ENCODE measurements at places on chromosomes 2 and 18.

DNA sequence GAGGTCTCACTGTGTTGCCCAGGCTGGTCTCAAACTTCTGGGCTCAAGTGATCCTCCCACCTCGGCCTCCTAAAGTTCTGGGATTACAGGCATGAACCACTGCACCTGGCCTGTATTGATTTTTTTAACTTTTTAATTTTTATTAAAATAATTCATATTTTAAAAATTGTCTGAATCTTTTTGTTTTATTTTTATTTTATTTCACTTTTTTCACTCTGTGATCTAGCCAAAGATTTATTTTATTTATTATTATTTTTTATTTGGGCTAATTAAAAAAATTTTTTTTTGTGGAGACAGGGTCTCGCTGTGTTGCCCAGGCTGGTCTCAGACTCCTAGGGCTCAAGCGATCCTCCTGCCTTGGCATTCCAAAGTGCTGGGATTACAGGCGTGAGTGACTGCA is 14.1 kb downstream of the UGGT1 start:
- DNase-seq, result no peak

- DNase-seq, result no peak
Observed at GRCh38 chr2:833180-833579, 117.5 kb upstream of the SNTG2 start.

GRCh38 chr18:36702401-36703013 is 126.3 kb downstream of the TPGS2 start:
- DNase-seq, result no peak

- no peak for DNase-seq
Observed at GRCh38 chr2:132519566-132519965, 103.0 kb downstream of the GPR39 start.

DNA sequence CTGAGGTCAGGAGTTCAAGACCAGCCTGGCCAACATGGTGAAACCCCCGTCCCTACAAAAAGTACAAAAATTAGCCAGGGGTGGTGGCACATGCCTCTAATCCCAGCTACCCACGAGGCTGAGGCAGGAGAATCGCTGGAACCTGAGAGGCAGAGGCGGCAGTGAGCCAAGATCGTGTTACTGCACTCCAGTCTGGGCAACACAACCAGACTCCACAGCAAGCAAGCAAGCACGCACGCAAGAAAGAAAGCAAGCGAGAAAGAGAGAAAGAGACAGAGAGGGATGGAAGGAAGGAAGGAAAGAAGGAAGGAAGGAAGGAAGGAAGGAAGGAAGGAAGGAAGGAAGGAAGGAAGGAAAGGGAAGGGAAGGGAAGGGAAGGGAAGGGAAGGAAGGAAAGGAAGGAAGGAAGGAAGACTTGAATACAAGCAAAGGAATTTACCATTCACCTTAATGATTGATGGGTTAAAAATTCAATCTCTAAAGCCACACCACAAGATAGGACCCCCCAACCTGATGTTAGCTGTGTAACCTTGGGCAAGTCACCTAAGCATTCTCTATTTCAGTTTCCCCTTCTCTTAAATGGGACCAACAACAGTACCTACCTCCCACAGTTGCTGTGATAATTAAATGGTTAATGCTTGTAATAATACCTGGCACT is 181.7 kb downstream of the ATAD2B start:
- DNase-seq, result no peak

DNA sequence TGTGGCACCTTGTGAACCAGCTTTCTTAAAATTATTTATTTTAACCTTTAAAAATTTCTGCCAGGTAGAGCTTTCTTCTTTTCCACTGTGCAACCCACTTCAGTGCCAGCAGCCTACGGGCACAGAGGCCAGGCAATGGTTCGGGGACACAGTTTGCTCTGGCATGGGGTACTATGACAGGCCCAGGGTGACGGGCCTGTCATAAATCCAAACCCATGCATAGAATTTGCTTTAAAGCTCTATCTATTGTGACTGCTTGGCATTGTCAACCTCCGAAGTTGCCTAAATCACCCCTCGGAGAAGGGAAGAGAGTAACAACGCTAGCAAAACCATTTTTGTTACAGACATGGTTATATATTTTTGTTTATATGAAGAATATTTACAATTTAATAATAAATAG is 1.5 kb downstream of the ODC1 start:
- DNase-seq, result no peak

GRCh38 chr18:58172031-58172430 is 128.0 kb downstream of the NEDD4L start:
- no peak for DNase-seq

DNA sequence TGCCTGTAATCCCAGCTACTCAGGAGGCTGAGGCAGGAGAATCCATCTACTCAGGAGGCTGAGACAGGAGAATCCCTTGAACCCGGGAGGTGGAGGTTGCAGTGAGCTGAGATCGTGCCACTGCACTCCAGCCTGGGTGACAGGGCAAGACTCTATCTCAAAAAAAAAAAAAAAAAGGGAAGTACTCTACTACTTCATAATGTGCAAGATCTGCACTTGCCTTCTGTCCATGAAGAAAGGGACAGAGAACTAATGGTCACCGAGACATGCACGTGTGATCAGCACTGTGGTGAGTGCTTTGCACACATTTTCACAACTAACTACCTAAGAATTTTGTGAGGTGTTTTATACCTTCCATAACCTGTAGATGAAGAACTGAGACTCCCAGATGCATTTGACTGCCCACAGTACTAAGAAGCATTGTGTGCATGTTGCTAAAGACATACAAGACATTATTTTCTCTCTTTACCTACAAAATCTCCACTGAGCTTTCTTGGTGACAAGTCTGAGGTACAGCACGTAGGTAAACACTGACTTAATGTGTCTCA is 784.8 kb upstream of the ID2 start:
- no peak for DNase-seq

DNA sequence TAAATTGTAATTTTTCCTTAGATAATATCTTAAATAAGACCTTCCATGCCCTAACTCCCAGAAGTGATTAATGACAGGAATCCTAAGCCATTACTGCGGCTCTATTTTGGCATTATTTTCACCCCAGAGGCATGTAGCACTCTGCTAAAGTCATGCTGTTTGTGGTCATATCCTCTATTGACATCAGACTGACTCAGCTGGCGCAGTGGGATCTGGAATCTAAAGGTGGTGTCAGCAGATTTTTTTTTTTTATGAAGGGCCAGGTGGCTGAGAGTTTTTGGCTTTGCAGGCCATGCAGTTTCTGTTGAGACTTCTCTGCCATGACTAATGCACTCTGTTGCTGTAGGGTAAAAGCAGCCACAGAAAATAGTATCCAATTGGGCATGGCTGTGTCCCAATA is 64.1 kb upstream of the ACVR1C start:
- DNase-seq, result no peak

GRCh38 chr2:38898256-38898655 is 8.6 kb downstream of the ARHGEF33 start:
- no peak for DNase-seq

DNA sequence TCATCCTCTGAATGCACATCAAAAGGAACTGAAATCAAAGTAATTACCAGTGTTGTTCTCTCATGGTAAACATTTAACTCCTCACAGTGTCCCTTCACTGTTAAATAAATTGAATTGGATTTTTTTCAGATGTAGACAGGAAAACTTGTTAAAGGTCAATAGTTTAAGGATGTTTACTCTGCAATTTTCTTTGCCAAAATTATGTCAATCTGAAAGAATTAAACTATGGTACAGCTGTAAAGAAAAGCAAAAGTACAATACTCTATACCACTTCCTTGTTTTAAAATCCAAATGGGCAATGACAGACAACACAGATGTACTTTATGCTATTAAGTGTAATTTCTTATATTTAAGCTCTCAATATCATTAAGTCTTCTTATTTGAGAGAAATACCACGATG is 153.2 kb downstream of the WDPCP start:
- DNase-seq, result no peak

- DNase-seq, result no peak
Observed at GRCh38 chr18:71865888-71866287, 678.3 kb downstream of the CBLN2 start.

DNA sequence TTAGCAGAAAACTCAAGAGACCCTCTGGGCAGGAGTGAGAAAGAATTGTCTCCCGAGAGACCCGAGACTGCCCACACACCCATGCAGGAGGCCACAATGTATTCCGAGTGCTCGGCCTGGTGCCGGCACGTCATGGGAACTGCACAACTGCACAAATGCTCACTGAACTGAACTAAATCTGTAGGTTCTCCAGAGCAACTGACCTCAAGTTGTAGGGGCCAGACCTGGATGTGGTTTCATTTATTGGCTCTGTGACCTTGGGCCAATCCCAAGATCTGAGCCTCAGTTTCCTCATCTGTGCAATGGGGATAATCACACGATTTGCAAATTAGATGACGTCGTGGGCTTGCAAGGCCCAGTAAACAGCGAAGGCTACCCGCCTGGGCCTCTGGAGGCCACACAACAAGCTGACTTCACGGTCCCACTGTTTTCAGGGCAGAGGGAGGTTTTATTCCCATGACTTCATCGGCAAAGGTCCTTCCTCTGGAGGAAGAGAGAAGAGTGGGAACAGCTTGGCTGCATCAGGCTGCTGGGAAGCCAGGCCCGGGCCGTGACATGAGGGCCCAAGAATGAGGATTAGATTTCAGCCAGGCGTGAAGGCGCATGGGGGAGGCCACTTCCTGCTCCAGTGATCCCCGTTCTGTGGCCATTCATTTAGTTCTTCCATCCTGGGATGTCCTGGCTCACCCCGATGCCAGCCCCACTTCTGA is 3.6 kb upstream of the ERFE start:
- no peak for DNase-seq

DNA sequence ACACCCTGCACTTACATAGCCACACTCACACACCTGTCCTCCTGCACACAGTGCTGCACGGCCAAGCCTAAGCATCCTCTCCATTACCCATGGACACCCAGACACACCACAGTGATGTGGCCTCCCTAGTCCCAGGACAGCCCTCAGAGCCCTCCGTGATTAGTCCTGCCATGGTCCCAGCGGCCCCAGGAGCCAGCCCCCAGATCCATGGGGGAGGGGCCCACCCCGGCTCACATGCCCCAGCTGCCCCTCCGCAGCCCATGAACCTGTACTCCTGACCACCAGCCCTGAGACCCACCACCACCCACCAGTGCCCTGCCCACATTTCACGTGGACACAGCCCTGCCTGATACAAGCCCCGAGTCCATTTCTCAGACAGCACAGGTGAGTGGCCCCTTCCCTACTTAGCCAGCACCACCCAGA is 8.1 kb upstream of the DUSP2 start:
- DNase-seq, result no peak

- DNase-seq, result no peak
Observed at GRCh38 chr2:170711196-170711773, 3.9 kb upstream of the SP5 start.

- no peak for DNase-seq
Observed at GRCh38 chr2:149568138-149568537, 19.4 kb downstream of the MMADHC start.

- no peak for DNase-seq
Observed at GRCh38 chr2:64865831-64866345, 123.3 kb upstream of the SLC1A4 start.

DNA sequence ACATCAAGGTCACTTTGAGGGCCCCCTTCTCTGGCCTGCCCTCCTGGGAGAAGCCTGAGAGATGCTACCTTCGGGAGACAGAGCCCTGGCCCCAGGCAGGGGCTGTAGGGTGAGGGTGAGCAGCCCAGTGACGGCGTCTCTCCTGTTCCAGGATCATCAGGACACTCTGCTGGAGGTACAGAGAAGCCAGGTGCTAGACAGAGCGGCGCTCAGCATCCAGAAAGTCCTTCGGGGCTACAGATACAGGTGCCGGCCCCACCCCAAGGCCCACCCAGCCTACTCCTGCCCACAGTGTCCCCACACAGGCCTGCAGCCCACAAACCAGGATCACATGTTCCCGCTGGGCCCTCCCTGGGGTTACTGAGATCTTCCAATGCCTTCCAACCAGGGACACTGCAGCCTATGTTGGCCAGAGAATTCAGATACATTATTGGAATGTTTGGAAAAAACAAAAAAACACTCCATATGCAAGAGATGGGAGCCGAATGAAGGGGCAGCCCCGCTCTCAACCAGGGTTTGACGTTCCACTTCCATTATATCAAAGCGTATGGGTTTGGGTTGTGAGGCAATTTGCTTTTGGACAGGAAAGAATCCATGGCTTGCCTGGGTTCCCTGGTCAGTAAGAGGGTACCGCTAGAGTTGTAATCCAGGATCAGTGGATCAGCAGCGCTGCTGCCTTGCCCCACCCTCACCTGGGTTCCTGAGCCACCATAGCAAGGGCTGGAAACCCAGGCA is 49.5 kb upstream of the GPR17 start:
- no peak for DNase-seq

- no peak for DNase-seq
Observed at GRCh38 chr2:77922567-77922966, 400.4 kb upstream of the LRRTM4 start.

- no peak for DNase-seq
Observed at GRCh38 chr2:103165836-103166235, 404.0 kb downstream of the TMEM182 start.

DNA sequence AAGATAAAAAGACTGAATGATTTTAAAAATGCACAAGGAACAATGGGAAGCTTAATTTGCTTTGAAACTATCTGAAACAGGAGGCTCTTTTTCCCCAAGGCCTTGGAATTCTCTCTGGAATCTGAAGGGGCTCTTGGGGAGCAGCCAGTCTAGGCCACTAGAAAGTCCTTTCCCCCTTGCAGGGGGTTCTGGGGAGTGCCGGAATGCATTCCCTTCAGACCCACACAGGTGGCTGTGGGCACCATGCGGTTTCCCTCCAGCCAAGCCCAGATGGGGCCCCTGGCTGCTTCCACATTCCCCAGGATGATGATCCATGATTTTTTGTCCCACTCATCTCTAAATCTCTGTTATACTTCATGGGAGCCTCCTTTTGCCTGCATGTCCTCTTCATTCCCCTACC is 10.7 kb downstream of the GPR45 start:
- DNase-seq, result no peak

- DNase-seq, result no peak
Observed at GRCh38 chr2:55518841-55519165, 715 bp upstream of the CFAP36 start.

DNA sequence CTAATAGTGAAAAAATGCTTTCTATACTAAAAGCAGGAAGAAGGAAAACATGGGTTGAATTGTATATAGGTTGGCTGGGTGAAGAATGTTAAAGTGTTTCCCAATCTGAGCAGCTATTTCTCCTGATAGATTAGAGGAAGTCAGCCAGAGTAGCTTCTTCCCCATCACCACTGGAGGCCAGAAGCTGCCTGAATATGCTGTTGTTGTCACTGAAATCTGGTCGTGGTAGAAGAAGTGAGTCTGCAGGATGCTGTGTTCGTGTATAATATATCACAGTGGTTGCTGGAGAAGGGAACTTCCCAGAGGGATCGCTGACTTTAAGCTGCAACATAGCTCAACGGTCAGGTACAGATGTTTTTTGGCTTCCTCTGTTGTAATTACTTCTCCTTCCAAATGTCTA is 247.5 kb upstream of the LRATD1 start:
- no peak for DNase-seq

- no peak for DNase-seq
Observed at GRCh38 chr2:126513033-126513432, 142.9 kb upstream of the GYPC start.

DNA sequence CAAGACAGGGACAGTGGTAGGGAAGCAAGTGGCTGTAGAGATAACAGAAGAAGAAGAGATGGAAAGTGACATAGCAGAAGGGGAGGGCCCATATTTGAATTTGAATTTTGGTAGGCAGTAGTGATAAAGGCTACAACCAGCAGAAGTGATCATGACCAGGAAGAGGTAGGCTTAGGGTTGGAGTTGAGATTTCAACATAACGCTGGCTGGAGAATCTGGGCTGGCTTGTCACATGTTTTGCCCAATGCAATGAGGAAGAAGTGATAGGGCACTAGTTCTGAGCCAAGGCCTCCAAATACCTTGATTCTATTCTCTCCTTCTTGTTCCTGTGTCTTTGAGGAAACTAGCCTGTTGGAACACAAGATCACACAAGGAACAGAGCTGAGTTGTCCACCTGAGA is 69.4 kb downstream of the SCG2 start:
- DNase-seq, result no peak
